ENCODE measurements at places on chromosomes 11 and 22.

DNA sequence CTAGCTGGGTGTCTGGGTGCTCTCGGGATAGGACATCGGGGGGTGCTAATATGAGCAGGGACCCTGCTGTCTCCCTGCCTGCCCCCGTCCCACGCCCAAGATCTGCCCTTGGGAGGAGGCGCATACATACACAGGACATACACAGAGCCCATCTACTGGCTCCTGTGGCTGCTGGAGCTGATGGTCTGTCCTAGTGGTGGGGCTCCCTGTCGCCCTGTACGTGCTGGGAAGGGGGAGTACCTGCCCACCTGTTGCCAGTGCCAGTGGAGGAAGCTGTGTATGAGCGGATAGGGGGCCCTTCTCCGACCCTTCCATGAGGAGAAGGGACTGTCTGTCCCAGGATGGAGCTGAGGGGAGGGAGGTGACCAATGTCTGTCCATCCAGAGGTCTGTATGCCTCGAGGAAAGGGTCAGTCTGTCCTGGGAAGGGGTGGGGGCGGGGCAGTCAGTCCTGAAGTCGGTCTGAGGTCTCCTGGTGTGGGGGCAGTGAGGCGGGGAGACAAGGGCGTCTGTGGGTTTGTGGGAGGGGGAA, 952 bp downstream of the TBC1D10A start:
- no peak for DNase-seq

GRCh38 chr22:49600468-49600867, 227.2 kb downstream of the BRD1 start:
- DNase-seq: no peak

GRCh38 chr11:61572913-61573312, 8.0 kb downstream of the SYT7 start:
- DNase-seq: no peak

GRCh38 chr11:61021661-61022212, 50.3 kb downstream of the CD6 start:
- DNase-seq: peak; percentile 78

DNA sequence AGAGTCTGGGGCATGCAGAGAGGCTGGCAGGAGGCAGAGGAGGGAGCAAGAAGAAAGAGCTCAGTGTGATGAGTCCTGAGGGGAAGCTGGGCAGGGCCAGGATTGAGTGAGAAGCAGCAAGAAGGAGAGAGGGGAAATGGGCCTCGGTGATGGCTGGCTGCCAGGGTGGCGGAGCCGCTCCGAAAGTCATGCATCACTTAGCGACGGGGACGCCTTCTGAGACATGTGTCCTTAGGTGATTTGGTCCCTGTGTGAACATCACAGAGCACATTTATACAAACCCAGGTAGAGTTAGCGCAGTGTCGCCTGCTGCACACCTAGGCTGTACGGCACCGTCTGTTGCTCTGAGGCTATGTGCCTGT, 15.1 kb downstream of the TBC1D22A start:
- no peak for DNase-seq

DNA sequence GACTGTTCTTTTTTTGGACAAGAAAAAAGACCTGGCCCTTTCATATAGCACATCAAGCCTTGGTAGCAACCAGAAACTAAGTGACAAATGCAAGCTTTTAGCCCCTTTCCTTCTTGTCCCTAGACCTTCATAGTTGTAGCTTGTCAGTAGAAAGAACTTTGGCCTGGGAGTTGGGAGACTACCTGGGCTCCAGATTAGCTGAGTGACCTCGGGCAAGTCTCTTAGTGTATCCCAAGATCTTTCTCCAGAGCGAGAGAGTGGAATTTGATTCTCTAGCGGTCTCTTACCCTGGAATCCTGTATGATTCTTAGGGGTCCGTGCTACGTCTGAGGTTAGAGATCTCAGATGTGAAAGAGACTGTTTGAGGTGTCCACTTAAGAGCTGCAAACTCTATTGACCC, 59.0 kb downstream of the ZNRF3 start:
- no peak for DNase-seq

GRCh38 chr11:92717240-92717639, 252.2 kb upstream of the MTNR1B start:
- DNase-seq: no peak

DNA sequence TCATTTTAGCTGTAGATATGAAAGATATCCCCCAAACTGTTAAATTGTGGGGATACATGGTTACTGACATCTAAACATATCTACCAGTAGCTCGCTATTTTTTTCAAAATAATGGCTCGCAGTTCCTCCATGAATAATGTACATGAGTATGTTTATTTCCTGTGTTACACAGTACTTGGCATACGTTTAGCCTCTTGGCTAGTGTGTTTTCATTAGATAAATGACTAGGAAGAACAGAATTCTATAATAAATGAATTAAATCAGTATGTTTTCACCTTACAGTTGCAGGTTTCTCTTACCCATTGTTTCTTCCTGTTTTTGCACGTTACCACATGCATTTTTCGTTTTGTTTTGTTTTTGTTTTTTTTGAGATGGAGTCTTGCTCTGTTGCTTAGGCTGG, 21.8 kb downstream of the RNF169 start:
- DNase-seq: no peak

GRCh38 chr11:134079317-134079716, 10.4 kb downstream of the JAM3 start:
- no peak for DNase-seq
